ENCODE measurements at places on chromosomes 1 and 21.

DNA sequence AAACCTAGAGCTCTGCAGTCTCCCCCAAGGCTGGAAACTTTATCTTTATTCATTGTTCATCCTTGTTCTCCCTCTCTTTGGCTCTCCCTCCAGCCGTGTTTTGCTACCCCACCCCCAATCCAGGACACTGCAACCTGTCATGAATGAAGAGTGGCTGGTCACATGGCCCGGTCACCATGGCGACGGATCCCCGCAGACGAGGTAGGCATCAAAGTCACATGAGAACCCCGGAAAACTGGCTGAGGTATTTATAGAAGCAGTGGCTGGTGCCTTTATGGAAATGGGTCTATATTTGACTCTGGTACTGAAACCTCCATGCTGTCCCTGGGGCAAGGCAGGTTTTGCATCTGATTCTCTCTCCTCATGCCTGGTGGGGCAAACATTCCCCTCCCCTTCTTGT is 13.4 kb upstream of the SLC6A17 start:
- no peak for DNase-seq

DNA sequence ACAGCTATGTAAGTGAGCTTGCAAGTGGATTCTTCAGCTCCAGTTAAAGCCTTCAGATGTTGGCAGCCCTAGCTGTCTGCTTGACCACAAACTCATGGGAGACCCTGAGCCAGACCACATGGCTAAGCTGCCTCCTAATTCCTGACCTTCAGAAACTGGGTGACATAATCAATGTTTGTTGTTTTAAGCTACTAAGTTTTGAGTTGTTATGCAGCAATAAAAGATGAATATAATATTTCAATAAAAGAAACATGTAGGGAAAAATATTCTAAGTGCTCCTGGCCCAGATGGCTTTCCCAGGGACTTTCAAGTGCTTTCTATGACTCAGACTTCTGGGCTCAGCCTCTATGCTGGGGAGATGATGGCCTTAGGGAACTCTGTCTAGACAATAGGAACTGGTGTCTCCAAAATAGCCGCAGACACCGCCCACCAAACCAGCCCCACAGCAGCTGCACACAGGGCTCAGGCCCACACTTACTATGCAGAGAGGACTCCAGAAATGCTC is 20.3 kb upstream of the AZIN2 start:
- DNase-seq = peak; percentile 78

GRCh38 chr1:158809862-158810261 is 21.3 kb upstream of the MNDA start:
- no peak for DNase-seq

DNA sequence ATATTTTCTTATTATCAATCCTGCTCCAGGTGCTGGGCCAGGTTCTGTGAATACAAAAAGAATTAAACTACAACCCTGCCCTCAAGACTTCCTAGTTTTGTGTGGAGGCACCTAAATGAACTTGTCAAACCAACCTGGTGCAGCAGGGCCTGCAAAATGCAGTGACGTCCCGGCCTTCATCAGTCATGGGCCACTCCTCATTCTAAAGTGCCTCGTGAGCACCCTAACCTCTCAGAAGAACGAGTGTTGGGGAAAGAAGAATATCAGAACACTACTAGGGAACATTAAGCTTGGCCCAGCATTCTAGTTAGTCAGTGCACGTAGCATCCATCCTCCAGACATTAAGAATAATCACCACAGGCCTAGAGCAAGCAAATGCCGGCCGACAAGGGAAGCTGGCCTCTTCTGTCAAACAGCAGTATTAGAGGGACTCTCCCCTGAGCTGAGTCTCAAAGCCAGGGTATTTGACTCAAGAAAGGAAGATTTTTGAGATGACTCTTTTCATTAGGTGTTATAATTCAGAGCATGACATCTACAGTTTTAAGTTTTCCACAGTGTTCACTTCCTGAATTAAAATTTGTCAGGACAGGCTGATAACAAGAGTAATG is 137.9 kb downstream of the SLC45A1 start:
- DNase-seq = no peak

- no peak for DNase-seq
Measured at GRCh38 chr21:34874684-34875513, 174.2 kb downstream of the RUNX1 start.

DNA sequence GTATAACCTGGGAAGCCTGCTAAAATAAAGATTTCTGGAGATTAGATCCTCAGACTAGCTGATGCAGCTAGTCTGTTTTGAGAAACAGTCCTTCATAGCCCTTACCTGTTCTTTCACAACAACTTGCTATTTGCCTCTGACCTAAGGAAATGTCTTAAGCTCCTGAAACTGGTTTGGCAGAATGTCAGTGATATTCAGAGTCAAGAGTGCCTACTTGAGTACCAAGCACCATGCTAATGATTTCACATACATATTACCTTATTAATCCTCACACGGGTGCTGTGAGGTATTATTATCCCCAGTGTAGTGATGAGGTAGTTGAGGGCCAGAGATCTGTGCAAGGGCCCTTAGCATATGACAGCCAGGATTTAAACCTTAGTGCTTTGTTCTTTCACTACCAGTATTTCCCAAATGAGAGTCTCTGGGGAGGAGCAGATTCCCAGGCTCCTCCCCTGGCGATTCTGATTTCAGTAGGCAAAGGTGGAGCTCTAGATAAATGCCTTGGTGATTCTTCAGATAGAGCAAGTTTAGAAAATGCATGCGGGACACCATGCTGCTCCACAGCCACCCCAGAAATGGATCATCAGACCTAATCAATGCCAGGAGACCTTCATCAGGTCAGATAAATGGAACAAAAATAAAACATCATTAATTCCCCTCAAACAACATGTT is 47.4 kb upstream of the WNT2B start:
- no peak for DNase-seq

- no peak for DNase-seq
Measured at GRCh38 chr1:171252482-171252881, 4.2 kb downstream of the FMO1 start.

GRCh38 chr1:183089025-183089639 is 65.9 kb downstream of the LAMC1 start:
- no peak for DNase-seq

- DNase-seq = no peak
Measured at GRCh38 chr1:62237361-62237760, 42.7 kb downstream of the L1TD1 start.

GRCh38 chr1:156129687-156130577 is 15.4 kb downstream of the LMNA start:
- DNase-seq = peak; percentile 89

All from hepatic stellate cell (primary cell).